Pulmonary artery endothelial cell (primary cell): ENCODE measurements at places on chromosomes 1 and 21. TPM values are rescaled to one million over a fixed set of nuclear protein-coding genes. Genes with fewer than 3 reads are reported as not detected.

GRCh38 chr1:84834419-84835064 lies 58.5 kb downstream of the LPAR3 start:
- peak; percentile 45 for DNase-seq

Gene LDLRAD1
- not detected in 2 replicates for total RNA-seq

- peak; percentile 71 for DNase-seq
These were observed 53.4 kb upstream of the RGS21 start for GRCh38 chr1:192263436-192263835.

DNA sequence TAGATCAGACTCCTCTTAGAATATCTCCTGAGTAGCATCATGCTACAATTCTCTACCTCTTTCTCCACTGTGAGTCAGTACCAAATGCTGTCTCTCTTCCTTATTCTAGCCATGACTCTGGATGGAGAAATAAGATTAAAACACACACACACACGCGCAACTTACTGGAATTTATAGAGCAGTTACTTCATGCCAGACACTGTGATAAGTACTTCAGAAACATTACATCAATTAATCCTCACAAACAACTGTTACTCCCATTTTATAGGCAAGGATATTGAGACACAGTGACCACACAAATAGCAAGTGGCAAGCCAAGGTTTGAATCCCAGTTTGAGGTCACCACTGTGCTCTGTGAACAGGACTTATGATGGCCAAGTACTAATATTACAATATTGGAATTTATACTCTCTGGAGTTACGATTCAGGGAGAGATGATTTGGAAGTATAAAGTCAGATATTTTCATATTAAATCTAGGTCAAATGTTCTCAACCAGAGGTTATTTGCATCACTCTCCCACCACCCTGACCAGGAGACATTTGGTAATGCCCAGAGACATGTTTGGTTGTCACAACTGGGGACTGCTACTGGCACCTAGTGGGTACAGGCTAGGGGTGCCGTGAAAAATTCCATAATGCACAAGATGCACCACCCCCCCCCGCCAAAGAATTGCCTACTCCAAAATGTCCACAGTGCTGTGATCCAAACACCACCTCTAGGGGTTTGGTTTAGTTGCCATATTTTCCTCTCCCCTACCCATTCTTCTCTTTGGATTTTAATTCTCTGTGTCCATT lies 221.6 kb downstream of the LTN1 start:
- DNase-seq = no peak

Gene DISC1
- total RNA-seq = 10.1 and 10.9 TPM in 2 replicates

Gene FBXO28
- 46.6 and 56.5 TPM in 2 replicates for total RNA-seq

DNA sequence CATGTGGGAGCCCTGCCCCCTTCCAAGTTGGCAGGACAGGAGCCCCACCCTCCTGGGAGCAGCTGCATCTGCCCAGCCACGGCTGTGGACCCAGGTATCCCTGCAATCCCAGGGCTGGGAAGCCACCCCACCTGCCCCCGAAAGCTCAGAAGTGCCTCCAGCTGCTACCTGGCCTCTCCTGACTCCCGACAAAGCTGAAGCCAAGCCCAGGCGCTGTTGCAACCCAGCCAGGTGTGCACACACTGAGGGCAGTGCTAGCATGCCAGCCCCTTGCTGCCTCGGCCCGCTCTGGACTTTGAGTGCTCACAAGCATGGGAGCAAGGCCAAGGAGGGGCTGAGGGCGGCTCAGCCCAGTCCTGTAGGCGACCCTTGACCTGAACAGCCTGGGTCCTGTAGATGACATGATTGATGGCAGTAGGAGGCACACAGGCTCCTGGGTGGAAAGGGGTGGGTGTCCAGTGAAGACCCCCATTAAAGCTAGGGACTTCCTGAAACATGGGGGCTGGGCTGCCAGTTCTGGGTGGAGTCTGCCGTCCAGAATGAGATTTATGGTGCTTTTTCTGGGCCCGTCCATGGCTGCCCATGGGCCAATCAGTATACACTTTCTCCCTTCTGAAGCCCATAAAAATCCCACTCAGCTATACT lies 2.8 kb upstream of the SSU72 start:
- no peak for DNase-seq

Gene OLIG1
- total RNA-seq = not detected in 2 replicates

DNA sequence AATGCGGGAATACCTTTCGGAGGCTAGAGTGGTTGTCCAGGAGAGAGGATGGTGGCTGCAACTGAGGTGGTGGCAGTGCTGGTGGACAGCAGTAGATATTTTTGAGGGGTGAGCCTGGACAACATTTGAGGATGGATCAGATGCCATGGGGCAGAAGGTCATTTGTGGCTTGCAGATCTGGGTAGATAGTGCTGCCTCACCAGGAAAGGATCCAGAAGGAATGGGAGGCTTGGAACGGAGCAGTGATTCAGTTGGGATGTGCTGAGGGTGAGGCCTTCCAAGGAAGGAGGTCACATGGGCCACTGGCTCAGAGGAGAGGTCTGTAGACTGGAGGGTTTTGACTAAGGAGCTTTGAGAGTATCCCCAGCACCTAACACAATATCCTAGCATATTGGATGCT lies 110.8 kb upstream of the KAZN start:
- DNase-seq = no peak

GRCh38 chr1:244651956-244652622 lies 837 bp upstream of the DESI2 start:
- DNase-seq = no peak

- no peak for DNase-seq
These were observed 19.7 kb upstream of the SMPDL3B start for GRCh38 chr1:27915082-27915575.

Gene CTSS
- 31.1 and 33.7 TPM in 2 replicates for total RNA-seq

Gene CA14
- not detected in 2 replicates for total RNA-seq

DNA sequence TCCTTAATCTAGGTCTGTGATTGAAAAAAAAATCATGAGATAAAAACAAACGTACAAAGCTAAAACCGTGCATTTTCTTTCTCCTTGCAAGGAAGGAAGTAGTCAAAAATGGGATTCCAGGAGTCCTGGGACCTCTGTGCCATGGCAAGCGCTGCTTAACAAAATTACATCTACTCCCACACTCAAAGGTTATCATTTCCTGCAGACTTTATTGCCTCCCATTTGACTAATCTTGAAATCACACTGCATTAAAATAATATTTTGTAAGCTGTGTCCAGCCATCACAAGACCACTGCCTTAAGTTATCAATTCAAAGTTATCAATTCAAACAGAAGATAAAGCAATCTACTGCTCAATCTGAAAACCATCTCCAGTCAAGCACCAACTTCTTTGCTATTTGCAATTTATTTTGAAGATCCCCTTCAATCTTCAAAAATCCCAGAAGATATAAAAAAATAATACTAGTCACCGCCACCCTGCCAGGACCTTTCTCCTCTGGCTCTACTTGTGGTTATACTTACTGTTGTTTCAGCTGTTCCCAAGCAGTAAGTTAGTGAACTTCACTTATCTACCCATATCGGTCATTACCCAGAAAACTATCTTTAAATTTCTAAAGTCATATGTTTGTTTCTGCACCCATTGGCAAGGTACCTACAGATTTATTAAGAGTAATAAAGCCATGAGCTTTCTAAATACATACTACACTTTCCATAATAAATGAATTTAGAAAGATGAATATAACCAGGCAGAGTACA lies 38.1 kb upstream of the RAP1GAP start:
- DNase-seq = no peak

GRCh38 chr21:14900058-14900457 lies 164.7 kb downstream of the NRIP1 start:
- DNase-seq = no peak
